ENCODE measurements at places on chromosomes 3 and 15.
A peak's percentile ranks its signal among the peaks of the same experiment; 100 is the strongest.

DNA sequence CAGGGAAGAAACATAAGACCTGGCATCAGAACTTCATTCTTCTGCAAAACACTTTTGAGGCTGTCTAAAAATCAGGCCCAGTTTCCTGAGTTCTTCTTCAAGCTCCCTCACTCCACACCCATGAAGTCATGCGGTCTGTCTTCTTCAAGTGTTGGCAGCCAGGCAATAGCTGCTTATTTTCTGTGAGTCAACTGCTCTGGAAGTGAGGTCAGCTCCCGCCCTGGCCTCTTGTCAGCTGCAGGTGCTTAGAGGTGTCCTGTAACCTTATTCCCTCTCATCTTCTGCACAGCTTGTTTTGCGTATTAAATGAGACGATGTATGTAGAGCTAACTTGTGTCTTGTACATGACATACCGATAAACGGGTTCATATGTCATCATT lies 226.1 kb downstream of the ADAMTS17 start:
- DNase-seq, result no peak

GRCh38 chr3:69364354-69364753 lies 21.5 kb downstream of the FRMD4B start:
- DNase-seq, result no peak

- no peak for DNase-seq
Measured at GRCh38 chr3:51538115-51538458, 432 bp upstream of the RAD54L2 start.

GRCh38 chr3:159038405-159038804 lies 236.6 kb downstream of the MFSD1 start:
- no peak for DNase-seq

GRCh38 chr15:84748274-84749110 lies at the start of gene ZNF592:
Gene ZNF592, plus strand, starts transcription at chr15:84748592. Its CDS starts 34,084 bp downstream, at chr15:84782676.
- peak; percentile 72 for DNase-seq

GRCh38 chr3:196360586-196360985 lies 22.4 kb upstream of the TM4SF19 start:
- DNase-seq, result no peak

- no peak for DNase-seq
Measured at GRCh38 chr3:171790898-171791691, 19.2 kb downstream of the PLD1 start.

GRCh38 chr3:40185029-40185695 lies 124.3 kb upstream of the EIF1B start:
- DNase-seq, result no peak

DNA sequence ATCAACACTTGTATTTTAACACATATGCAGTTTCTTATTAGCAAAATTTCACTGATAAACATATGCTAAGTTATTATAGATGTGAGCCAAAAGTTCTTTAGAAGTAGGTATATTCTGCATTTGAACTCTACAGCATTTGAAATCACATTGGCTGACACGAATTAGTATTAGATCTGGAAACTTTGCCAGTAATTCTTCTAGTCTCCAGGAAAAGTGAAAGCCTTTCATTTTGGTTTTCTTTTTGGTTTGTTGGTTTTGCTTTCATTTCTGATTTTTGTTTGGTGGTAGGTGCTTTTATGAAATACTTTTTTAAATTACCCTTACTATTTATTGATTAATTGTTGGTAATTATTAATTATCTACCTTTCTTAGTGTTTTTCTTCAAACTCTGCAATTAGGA lies 72.9 kb downstream of the RBMS3 start:
- no peak for DNase-seq

GRCh38 chr15:75666823-75667501 lies 19.2 kb downstream of the SNX33 start:
- peak; percentile 52 for DNase-seq

- DNase-seq, result no peak
Measured at GRCh38 chr3:101128786-101129185, 135.6 kb upstream of the ABI3BP start.

GRCh38 chr3:194269610-194270145 lies 81.5 kb downstream of the CPN2 start:
- DNase-seq, result peak; percentile 44

DNA sequence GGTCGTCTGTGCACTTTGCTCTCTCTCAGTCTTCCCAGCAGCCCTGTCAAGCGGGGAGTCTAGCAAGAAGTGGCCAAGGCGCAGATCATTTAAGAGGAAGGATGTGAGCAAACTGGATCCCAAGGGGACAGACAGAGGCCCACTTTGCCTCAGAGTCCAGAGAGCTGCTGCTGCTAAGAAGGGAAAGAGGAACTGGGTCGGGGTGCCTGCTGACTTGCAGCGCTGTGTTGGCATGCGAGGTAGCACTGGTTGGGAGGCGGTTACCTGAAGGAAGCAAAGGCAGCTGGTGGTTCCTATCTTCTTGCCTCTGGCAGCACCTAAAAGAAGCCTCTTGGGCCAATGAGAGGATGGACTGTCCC lies 28.1 kb downstream of the SMAD3 start:
- DNase-seq, result no peak

GRCh38 chr15:27722102-27722501 lies 377.0 kb downstream of the OCA2 start:
- DNase-seq, result no peak

DNA sequence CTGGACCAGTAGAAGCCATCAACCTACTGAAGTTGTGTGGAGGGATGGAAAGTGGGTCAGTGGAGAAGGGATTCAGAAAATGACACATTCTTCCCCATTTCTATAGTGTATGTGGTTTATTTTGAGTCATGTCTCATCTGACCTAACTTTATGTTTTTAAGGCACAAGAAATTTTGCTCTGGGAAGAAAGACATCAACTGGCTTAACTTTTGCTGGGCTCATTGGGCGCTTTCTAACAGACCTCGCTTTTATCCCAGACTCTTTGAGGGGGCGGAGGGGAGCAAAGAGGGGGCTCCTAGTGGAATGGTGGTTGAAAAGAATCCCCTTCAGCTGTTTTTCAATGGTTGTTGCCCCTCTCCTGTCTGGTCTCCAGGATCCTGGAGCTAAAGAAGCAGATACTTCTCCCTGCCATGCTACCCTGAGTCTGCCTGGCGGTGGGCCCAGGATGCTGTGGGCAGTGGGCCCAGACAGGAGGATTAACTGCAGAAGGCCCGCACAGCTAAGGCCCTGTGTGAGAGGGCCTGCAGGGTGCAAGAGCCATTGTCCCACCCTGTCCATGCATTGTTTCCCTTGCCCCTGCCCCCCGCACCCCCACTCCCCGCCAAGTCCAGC lies 14.5 kb downstream of the CSRNP1 start:
- DNase-seq, result no peak

- no peak for DNase-seq
Measured at GRCh38 chr3:53978386-53978785, 86.7 kb upstream of the SELENOK start.

- no peak for DNase-seq
Measured at GRCh38 chr15:50262533-50262932, 3.0 kb downstream of the HDC start.

- DNase-seq, result no peak
Measured at GRCh38 chr3:148551767-148552260, 145.9 kb upstream of the AGTR1 start.

- DNase-seq, result peak; percentile 77
Measured at GRCh38 chr3:195895078-195895860, 13.1 kb downstream of the TNK2 start.

- DNase-seq, result no peak
Measured at GRCh38 chr15:40150163-40150925, 10.5 kb upstream of the BUB1B start.

GRCh38 chr3:54541369-54541768 lies 386.5 kb downstream of the LRTM1 start:
- no peak for DNase-seq

- DNase-seq, result no peak
Measured at GRCh38 chr15:70955151-70955550, 62.5 kb downstream of the LRRC49 start.

GRCh38 chr3:169660709-169661360 lies 2.7 kb downstream of the MECOM start:
- no peak for DNase-seq

All from glutamatergic neuron (in vitro differentiated cells).